SW 1271 (cell line): ENCODE measurements at places on chromosomes 5 and 9.

GRCh38 chr5:155136216-155136850, 122.8 kb downstream of the KIF4B start:
- DNase-seq = no peak

- DNase-seq = no peak
Observed at GRCh38 chr9:91725651-91726050, 224.4 kb downstream of the ROR2 start.

GRCh38 chr9:69234683-69235082, 60.6 kb downstream of the TJP2 start:
- DNase-seq = no peak

GRCh38 chr9:2781336-2781735, 62.6 kb downstream of the PUM3 start:
- no peak for DNase-seq

- no peak for DNase-seq
Observed at GRCh38 chr5:68200288-68200687, 15.3 kb upstream of the PIK3R1 start.

GRCh38 chr5:109100971-109101370, 308.8 kb downstream of the PJA2 start:
- no peak for DNase-seq

GRCh38 chr5:40490464-40491111, 189.1 kb upstream of the PTGER4 start:
- DNase-seq = no peak

DNA sequence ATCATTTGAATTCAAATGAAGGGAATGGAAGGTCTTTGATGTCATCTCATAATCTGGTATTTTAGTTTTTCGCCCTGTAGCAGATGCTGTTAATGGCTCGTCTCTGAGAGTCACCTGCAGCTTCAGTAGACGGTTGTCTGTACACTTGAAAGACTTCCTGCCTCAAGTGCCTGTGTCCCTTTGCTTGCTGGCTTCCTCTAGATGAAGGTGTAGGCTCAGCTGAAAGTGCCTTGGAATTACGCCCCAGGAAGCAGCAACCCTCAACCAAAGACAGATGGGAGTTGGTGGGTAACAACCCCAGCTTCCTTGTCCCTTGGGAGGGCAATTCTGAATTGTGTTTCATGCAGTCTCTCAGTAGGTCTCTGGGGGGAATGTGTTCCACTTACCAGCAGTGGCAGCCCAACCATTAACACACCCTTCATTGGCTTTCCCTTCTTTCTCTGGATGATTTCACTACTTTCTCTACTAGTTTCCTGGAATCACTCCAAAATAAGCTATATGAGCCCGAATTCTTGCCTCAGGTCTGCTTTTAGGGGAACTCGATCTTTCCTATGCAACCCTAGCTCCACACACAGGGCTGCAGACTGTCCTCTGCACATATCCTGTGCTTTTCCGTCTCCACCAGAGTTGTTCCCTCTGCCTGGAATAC, 395.6 kb downstream of the DMAC1 start:
- no peak for DNase-seq

GRCh38 chr9:135826188-135826545, 81.2 kb downstream of the CAMSAP1 start:
- no peak for DNase-seq

DNA sequence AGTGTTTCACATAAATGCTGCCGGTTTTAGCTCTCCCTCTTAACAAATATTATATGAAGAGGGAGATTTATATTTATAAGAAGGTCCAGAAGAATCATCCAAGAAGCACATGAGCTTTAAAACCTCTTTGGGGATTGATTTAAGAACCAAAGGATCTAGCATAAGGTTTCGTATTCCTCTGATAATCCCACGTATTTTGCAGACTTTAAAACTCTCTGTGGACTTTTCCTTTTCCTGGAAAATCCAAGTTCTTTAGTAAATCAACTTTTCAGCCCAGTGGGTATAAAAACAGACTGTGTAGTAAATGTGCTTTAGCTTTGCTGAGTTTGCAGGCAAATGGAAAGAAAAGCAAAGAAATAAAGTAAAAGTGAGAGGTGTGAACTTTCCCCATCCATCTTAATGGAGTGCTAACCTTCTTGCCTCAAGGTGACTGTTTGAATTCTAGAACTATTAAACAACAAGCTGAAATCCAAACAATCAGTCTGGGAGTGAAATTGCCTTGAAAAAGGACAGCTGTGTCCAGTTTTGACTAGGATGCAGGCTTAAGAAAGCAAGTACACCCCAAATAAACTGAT, 363.4 kb upstream of the SLC24A2 start:
- DNase-seq = no peak

DNA sequence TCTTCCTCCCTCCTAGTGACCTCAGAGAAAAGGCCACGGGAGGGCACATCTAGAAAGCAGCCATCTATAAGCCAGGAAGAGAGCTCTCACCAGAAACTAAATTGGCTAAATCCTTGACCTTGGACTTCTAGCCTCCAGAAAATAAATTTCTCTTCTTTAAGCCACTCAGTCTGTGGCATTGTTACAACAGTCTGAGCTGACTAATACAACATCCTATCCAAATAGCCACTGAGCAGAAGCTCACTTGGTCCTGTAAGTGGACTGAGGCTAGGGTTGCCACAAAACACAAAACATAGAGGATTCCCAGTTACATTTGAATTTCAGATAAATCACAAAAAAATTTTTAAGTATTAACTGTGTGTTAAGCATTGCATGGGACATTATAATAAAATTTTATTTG, 383.4 kb downstream of the MLLT3 start:
- DNase-seq = no peak

DNA sequence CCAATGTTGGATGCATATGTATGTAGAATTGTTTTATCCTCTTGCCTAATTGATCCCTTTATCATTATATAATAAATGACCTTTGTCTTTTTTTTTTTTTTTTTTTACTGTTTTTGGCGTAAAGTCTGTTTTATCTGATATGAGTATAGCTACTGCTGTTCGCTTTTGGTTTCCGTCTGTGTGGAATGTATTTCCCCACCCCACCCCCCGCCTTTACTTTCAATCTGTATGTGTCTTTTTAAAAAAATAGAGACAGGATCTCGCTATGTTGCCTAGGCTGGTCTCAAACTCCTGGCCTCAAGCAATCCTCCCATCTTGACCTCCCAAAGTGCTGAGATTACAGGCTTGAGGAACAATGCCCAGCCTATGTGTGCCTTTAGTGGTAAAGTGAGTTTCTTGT, 11.3 kb downstream of the AHRR start:
- no peak for DNase-seq

DNA sequence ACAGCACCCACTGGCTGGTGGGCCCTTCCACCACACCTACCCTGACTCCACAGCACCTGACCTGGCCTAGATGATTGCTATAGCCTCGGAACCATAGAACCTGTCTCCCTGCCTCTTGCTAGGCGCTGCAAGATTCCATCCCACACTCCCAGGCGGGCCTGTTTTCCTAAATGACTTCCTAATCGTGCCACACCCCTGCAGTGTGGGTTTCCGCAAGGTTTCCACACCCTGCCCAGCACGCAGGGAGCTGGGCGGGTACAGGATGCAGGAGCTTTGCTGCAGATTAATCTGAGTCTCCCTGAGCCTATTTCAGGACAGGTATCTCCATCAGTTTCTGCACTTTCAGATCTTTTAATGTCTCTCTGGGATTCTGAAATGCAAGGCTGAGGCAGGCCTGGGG, 62.9 kb downstream of the SHB start:
- DNase-seq = no peak

DNA sequence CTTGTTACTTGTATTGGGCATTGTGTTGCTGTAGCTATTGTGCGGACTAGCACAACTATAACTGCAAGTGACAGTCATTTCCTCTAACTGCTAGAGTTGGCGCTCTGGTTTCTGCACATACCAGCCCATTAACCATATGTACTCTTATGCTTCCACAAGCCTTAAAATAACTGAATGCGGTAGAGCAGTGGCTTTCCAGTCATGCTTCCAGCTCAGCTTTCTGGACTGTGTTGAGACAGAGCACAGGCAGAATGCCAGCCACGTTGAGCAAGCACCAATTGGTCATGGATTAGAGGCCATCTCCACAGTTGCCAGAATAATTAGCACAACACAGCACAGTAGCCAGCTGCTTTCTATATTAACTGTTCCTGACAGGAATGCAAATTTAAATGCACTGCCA, 12.2 kb downstream of the INVS start:
- no peak for DNase-seq

DNA sequence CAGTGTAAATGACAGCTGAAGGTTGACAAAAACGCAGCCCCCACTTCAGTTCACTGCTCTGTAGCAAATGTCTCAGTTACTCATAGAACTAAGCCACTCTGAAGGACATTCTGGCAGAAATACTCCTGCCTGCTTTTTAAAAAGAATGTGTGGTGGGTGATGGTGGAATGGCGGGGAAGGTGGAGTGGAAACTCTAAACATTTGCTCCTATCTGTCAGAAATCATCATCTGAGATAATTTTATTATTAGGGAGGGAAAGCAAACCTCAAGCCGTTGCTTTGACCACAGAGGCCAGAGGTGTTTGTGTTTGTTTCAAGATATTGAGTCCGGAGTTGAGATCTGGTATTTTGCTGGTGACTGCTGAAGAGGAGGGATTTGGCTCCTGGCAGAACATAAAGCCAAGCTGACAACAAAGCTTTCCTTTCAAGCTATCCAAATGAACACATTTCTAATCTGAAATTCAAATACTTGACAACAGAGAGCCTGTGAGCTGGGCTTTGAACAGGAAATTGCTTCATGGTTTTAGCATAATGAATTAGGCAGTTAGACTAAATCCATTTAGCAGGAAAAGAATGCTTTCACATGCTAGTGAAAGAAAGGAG, 362.7 kb downstream of the CSNK1G3 start:
- no peak for DNase-seq

DNA sequence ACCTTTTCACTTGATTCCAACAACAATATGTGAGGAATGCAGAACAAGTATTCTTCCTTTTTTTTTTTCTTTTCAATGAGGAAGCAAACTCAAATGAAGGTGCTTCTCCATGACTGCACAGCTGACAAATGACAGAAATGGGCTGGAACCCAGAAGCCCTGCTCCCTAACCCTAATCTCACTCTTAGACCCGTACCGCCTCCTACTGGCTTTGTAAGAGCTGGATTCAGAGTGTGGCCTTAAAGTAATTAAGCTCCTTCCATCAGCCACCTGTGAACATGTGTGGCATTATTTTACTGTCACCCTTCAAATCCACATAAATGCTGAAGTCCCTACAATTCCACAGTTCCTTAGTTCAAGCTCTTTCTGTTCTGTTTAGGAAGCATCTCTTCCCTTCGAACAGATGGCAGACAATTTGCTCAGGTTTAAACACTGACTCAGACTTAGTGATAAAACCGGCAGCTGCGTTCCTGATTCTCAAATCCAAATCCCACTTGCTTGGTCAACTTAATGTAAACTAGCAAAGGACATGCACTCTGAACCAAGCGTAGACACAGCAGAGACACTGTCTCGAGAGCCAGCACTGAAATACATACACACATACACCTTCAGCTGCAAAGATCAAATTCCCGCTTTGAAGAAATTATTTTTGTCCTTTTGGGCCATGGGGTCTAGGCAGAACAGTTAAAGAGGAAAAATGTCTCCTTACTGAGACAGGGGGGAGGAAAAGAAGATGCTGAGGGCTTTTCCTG, 316.7 kb upstream of the TLE4 start:
- no peak for DNase-seq

DNA sequence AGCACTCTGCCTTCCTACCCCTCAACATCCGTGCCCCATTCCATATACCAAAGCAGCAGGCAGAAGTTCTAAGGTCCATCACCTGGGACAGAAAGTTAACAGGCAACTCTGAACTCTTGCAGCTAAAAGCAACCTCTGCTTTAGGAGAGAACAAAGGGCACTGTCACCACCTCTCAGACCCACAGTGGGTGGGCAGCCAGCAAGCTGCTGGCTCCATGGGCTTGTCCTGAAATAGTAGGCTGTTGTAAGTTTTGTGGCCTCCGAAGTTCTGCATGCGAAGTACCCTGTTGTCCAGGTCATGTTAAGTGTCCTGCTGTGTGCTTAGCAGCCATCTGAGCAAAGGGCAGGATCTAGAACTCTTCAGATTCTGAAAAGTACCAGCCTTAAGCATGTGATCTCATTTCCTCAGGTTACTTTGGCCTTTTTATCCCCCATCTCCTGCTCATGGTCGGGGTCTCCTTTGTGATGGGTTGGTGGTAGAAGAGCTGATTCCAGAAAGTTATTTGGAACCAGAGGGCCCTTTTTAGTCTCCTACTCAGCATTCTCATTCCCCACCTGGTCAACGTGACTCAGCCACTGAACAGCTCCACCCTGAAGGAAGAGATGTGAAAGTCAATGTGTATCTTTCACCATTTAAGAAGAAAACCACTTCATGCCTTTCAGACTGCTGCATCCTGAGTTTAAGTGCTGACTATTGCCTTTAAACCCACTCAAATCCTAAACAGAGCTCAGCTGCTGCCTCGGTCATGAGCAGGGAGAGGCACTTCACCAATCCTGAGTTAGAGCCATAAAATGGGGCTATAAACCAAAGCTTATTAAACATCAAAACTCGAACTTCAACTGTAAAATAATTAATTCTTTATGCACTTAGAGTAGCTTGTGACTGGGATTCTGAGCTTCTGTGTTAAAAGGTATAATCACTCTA, 121.4 kb downstream of the DPYSL3 start:
- no peak for DNase-seq

- DNase-seq = peak; percentile 24
Observed at GRCh38 chr5:74541381-74541781, 99.1 kb downstream of the ENC1 start.

DNA sequence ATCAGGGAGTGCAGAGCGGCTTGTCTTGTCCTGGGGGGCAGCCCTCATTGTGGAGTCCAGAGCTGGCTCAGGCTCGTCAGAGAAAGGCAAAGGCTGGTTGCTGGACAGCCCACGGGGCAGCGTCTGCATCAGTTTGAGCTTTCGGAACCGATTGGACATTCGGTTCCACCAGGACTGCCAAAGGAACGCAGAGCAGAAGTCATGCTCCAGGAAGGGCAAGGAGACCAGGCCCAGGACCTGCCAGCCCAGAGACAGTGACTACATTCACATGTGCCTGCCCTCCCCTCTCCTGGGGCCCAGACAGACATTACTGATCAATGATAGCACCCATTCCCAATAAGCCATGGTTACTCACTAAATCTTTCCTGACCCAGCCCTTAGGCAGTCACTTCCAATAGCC, 18.1 kb downstream of the ANKS6 start:
- no peak for DNase-seq

GRCh38 chr5:35309365-35310130, 79.3 kb upstream of the PRLR start:
- DNase-seq = no peak

GRCh38 chr9:135215571-135216161, 128.2 kb downstream of the OLFM1 start:
- DNase-seq = no peak

GRCh38 chr5:96823900-96824380, 16.2 kb upstream of the ERAP1 start:
- DNase-seq = no peak

GRCh38 chr5:158819095-158819494, 280.6 kb downstream of the EBF1 start:
- DNase-seq = no peak
